ENCODE measurements at places on chromosomes 4 and X. TPM values are rescaled to one million over a fixed set of nuclear protein-coding genes. Genes with fewer than 3 reads are reported as not detected.

- H3K36me3 ChIP-seq = peaks cover 22% of the 10 kb centered on the region
- peak overlapping the region; percentile 82 for H3K4me3 ChIP-seq
- no peak overlapping the region for H3K27ac ChIP-seq
- no peaks in the 10 kb centered on the region for H3K27me3 ChIP-seq
- peaks cover 21% of the 10 kb centered on the region for H3K4me1 ChIP-seq
- no peak for DNase-seq
Observed at GRCh38 chrX:48523682-48524081, 2.1 kb downstream of the EBP start.

DNA sequence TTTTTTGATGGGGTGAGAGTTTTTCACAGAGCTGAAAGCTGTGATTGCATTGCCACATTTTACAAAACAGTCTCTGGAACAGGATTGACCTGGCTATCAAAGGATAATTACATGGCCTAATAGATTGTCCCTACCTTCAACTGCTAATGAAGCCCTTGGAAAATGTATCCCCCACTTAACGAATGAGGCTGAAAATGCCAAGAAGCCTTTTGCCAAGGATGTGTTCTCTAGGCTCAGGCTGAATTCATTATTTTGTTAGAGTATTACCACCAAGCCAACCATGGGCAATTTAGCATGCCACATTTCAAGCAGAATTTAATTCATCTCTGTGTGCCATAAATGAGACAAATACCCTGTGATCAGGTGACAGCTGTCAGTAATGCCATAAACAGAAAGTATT, 35.5 kb downstream of the SHROOM3 start:
- H3K4me1 ChIP-seq = peaks cover 45% of the 10 kb centered on the region
- H3K27ac ChIP-seq = no peak overlapping the region
- no peak for DNase-seq

GRCh38 chr4:21517126-21517859, 431.3 kb downstream of the KCNIP4 start:
- H3K27ac ChIP-seq = no peak overlapping the region
- H3K4me3 ChIP-seq = no peak overlapping the region
- H3K27me3 ChIP-seq = peaks cover 35% of the 10 kb centered on the region

GSTCD gene
- 28.4 TPM for total RNA-seq

Measured in neural crest cell (in vitro differentiated cells).